ENCODE measurements at places on chromosomes 6 and 20.

DNA sequence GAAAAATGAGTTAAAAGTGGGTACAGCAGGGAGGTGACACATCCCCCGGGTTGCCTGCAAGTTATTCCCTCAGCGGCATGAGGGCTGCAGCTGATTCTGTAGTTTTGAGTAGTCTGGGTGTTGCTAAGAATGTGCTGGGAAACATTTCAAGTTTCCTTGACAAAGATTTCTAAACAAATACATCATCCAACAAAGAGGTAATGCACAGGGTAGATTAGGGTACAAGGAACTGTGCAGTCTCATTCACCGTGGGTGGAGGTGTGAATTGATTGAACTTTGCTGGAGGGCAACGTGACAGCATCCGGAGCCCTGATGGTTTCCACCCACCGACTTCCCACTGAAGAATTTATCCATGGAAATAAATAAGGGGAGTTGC lies 21.8 kb downstream of the CASS4 start:
- DNase-seq, result no peak

GRCh38 chr6:76342611-76343160 lies 270.2 kb upstream of the IMPG1 start:
- DNase-seq, result no peak

DNA sequence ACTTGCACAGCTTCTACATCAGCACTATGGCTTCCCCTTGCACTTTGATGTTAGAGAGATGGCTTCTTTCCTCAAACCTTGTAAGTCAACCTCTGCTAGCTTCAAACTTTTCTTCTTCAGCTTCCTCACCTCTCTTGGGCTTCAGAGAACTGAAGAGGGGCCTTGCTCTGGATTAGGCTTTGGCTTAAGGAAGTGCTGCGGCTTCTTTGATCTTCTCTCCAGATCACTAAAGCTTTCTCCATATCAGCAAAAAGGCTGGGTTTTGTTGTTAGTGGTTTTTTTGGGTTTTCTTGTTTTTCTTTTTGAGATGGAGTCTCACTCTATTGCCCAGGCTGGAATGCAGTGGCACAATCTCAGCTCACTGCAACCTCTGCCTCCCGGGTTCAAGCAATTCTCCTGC lies 24.0 kb downstream of the CDK5RAP1 start:
- DNase-seq, result no peak

DNA sequence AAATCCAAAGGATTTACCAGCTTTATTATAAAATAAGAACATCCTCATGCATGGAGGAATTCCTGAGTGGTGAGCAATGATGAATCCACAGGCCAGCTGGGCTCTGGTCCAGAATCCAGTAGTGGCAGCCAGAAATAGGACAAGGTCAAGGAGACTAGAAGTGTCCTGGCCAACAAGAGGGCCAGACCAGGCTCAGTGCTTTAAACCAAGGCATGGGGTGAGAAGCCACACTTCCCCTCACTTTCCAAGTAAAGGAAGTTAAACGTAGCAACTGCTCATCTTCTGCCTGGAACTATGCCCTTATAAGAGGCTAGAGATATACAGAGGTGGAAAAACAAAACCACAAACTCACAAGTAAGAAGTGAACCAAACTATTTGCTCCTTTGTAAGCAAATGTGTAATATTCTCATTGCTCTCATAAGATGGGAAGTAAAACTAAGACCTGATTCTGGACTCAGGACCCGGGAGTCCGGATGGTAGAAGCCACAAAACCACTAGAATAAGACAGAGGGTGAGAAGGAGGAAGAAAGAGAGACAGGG lies 253.2 kb downstream of the UST start:
- DNase-seq, result no peak

- no peak for DNase-seq
Observed at GRCh38 chr6:168765752-168766151, 324.8 kb downstream of the SMOC2 start.

- DNase-seq, result no peak
Observed at GRCh38 chr20:54108326-54108642, 37.9 kb upstream of the BCAS1 start.

GRCh38 chr6:145480024-145480423 lies 255.3 kb downstream of the EPM2A start:
- DNase-seq, result no peak

- no peak for DNase-seq
Observed at GRCh38 chr20:275791-276190, 14.8 kb downstream of the C20orf96 start.

DNA sequence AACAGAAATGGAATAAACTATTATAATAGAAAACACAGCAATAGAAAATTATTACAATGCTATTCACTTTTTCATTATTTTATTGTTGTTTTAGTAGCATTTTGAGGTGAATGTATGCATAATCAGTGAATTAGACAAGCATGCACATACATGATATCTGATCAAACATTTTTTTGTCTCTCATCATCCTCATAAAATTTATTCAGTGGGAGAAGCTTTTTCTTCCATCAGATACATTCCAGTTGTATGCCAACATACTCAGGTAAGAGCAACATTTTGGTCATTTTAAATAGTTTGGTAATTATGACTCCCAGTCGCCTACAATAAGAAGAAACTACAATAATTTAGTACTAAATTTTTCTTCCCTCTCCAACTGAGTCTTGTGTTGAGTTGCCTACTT lies 44.5 kb downstream of the ADGRF1 start:
- DNase-seq, result no peak

- DNase-seq, result no peak
Observed at GRCh38 chr6:102759415-102759814, 1365.9 kb downstream of the GRIK2 start.

DNA sequence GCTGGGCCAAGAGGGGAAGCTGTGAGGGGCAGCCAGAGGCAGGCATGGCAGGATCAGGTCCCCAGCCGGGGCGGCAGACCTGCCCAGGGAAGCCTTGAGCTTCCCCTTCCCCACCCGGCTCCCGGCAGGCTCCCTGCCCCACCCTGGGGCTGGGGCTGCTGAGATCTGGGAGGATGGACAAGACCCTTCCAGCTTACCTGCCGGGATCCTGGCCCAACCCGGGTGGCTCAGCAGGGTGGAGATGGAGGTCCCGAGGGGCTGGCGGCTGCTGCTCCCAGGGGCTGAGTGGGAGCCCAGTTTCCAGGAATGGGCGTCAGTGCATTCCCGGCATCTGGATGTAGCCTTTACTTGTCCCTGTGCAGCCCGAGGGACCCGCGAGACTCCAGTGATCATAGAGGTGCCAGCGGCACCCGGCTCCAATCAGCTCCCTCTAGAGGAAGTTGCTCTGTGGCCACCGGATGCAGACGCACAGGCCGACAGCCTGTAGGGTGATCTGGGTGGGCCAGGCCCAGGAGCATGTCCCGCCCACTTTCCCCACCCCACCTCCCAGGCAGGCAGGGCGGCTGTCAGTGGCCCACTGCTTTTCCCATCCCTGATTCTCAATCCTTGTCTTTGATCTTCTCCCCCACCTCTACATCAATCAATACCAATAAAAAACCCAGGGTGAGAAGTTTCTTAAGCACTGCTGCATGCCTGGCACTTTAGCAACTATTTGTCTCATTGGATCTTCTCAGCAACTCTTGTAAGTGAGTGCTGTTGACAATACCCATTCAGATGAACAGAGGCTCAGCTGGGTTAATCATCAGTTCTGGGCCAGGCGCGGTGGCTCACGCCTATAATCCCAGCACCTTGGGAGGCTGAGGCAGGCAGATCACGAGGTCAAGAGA lies at the start of gene BAK1:
BAK1 (minus strand) TSS at position 449 of the 887 bp plus-strand sequence. CDS start 2,672 bp downstream, outside the sequence.
- peak; percentile 83 for DNase-seq

- peak; percentile 51 for DNase-seq
Observed at GRCh38 chr6:4924661-4925271, 79.1 kb downstream of the RPP40 start.

- peak; percentile 56 for DNase-seq
Observed at GRCh38 chr6:1606780-1607515, 2.8 kb upstream of the FOXC1 start.

- no peak for DNase-seq
Observed at GRCh38 chr6:157773248-157773773, 49.7 kb upstream of the SNX9 start.

DNA sequence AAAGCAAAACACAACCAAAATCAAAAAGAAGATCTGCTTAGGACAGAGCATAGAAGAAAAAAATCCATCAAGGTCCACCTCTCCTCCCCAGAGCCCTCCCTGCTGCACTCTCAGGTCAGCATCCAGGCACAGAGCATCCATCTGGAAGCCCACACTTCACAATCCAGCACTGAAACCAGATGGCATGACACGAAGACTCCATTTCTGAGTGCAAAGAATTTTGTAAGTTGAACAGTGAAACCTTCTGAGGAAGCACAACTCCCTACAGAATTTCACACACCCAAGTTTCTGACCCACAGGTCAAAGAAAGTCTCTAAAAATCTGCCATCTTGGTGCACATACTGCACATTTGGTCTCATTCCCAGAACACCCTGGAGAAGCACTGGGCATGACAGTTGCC lies 128.8 kb upstream of the STXBP5 start:
- no peak for DNase-seq

GRCh38 chr6:130935978-130936377 lies 108.8 kb downstream of the SMLR1 start:
- DNase-seq, result no peak

DNA sequence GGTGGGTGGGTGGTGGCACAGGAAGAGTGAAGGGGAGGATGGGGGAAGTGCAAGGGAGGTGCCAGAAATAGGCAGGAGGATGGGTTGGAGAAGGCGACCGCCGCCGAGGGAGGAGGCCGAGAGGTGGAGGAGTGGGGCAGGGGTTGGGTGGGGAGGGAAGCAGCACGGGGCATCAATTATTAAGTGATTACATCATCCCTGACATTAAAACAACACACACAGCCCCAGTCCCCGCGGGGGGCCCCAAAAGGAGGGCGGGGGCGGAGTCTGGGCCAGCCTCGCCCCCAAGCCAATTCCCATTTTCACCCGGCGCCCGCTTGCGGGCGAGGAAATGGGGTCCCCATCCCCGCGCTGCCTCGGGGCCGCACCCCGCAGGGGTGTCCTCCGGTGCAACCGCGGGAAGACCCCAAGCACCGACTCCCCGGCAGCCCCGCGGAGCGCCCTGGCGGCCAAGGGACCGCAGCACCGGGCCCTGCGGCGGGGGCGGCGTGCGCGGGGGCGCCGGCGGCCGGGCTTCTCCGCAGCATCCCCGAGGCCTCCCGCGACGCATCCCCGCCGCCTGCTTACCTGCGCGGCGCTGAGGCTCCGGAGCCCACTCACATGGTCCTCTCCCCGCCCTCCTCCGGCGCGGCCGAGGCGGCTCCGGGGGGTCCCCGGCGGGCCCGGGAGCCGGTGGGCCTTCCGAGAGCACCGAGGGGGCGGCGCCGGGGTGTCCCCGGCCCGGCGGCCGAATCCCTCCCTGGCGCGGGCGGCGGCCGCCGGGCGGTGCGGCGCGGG lies 663 bp downstream of the FYN start:
- peak; percentile 88 for DNase-seq

GRCh38 chr6:21023210-21023609 lies 489.0 kb downstream of the CDKAL1 start:
- no peak for DNase-seq

- DNase-seq, result no peak
Observed at GRCh38 chr6:53302678-53303360, 45.9 kb downstream of the ELOVL5 start.

GRCh38 chr6:108946695-108947094 lies 98.5 kb downstream of the ARMC2 start:
- peak; percentile 28 for DNase-seq

GRCh38 chr6:163501439-163501838 lies 86.9 kb downstream of the QKI start:
- no peak for DNase-seq

- no peak for DNase-seq
Observed at GRCh38 chr6:157155804-157156203, 167.5 kb downstream of the TMEM242 start.

DNA sequence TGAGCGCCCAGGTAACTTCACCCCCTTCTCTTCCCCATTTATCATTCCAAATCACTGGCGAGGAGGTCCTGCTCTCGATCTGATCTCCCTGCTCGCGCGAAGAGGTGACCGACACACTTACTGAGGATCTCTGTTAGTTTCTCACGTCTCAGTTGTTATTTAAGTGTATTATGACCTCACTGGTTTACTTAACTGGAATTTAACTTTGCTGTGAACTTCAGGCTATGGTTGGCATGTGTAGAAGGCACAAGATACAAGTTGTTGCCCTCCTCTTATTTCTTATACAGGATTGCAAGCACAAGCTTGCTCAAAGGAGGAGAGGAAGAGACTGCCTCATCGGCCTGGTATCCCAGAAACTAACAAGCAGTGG lies 1.2 kb downstream of the RNF217 start:
- no peak for DNase-seq

- no peak for DNase-seq
Observed at GRCh38 chr20:2859330-2860121, 13.8 kb upstream of the PTPRA start.

- no peak for DNase-seq
Observed at GRCh38 chr20:54525916-54526590, 50.7 kb downstream of the DOK5 start.

DNA sequence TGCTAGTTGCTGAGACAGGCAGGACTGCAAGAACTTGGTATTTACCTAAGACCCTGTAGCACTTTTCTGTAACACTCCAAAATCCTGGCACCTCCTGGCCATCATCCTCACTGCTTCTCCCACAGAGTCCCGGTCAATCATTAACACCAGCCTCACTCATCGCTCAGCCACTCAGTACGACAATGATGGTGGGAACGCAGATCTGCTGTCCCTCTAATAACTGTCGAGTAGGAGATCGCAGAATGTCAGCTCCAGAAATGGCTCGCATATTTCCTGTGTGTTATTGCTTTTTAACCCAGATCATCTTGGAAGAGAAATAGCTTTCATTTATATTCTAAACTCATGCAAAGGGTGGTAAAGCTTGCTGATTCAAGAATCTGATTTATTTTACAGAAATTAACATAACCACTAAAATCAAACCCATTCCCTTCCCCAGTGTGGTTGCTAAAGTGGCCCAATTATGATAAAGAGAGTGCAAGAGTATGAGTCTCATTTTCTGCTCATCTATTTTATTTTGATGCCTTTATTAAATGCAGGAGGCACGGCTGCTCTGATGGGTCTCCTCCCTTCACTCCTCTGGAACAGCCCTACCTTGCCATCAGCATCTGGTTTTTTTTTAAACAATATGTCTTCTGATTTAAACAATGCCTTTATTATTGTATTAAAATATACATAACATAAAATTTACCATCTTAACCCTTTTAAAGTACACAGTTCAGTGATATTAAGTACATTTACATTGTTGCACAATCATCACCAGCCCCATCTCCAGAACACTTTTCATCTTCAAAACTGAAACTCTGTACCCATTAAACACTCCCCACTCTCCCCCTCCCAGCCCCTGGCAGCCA lies 28.3 kb upstream of the GGTLC1 start:
- DNase-seq, result no peak

DNA sequence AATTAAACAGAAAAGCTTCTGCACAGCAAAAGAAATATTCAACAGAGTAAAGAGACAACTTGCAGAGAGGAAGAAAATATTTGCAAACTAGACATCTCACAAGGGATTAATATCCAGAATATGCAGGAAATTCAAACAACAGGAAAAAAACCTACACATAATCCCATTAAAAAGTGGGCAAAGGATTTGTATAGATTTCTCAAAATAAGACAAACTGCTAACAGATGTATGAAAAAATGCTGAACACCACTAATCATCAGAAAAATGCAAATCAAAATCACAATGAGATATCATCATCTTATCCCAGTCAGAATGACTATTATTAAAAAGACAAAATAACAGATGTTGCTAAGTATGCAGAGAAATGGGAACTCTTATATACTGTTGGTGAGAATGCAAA lies 129.6 kb downstream of the SYNDIG1 start:
- DNase-seq, result no peak

Measured in NCI-H1417 (cell line).